Ureter (tissue), 1 donor: ENCODE measurements at places on chromosomes 12 and 14.

- no peak for DNase-seq
Observed at GRCh38 chr14:20986811-20987210, 3.0 kb upstream of the METTL17 start.

DNA sequence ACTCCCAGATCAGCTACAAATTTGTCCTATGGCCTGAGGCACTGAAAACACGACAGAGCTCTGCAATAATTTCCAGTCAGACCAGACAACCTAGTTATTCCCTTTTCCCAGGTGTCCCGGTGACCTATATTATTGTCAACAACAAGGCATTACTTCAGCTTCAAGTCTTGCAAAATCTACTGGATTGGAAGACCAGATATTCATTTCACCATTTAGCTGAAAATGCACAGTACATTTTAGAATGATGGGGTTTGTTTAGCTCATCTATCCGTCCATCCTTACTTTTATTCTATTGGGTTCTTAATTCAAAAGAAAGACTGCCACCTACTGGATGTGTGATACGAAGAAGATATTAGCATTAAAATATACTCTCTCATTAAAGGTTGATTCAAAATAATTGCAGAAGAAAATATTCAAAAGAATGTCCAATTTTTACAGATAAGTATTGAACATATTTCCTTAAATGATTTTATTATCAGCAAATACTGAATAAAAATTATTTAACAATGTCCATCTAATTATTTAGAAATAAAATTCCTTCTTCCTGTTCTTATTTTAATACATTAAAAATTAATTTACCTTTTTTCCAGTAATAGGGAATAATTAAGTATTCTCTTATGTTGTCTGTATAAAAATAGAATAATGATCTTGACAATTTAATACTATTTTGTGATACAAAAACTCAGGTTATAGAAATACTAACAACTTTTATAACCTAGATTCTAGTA, 244.9 kb upstream of the LRIG3 start:
- DNase-seq = no peak

DNA sequence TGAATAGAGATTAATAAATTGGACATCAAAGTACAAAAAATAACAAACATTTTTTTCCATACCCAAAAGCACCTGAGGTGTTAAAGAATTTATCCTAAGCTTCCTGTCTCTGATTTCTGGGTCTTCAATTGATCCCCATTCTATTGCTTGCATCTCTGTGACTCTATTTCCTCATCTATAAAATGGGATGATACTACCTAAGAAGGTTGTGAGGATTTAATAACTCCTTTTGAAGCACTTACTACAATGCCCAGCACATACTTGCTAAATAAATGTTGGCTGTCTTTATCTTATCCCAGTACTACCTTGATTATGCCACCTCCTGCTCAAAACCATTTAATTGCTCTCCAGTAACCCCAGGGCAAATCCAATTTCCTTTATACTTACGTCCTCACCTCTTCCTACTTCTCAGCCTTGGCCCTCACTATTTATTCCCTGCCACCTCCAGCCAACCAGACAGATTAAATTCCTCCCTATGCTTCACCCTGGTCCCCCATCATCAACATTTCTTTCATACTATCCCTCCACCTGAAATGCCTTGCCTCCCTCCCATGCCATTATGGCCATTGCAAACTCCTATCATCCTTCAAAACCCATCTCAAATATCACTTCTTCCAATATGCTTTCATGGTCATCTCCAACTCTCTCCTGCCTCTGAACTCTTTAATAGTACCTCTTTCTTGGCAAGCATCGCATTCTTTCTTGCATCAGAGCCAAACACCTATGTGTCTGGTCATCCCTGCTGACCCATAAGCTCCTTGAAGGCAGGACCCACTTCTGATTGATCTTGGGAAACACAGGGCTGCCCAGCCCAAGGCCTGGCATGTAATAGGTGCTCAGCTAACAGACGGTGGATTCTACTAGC, 7.9 kb upstream of the ASIC1 start:
- DNase-seq = no peak

DNA sequence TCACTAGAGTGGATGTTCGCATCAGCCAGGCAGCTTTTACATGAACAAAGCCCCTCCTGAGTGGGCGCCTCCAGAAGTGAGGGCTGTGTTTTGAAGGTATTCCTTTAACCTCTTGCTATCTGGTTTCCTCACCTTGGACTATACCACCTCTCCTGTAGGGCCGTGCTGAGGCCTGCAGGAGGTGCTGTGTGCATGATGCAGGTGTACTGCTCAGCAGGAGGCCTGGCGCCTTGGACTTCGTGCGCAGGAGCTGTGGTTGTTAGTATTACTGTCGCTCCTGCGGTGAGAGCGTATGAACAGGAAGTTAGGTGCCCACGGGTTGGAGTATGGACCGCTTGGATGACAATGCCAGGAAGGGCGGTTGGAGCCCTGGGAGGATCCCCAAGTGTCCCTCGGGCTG, 130.7 kb downstream of the TSPAN9 start:
- no peak for DNase-seq

GRCh38 chr12:51460519-51460918, 35.9 kb downstream of the SLC4A8 start:
- no peak for DNase-seq

GRCh38 chr14:67538501-67538900, 5.4 kb downstream of the PLEKHH1 start:
- no peak for DNase-seq

DNA sequence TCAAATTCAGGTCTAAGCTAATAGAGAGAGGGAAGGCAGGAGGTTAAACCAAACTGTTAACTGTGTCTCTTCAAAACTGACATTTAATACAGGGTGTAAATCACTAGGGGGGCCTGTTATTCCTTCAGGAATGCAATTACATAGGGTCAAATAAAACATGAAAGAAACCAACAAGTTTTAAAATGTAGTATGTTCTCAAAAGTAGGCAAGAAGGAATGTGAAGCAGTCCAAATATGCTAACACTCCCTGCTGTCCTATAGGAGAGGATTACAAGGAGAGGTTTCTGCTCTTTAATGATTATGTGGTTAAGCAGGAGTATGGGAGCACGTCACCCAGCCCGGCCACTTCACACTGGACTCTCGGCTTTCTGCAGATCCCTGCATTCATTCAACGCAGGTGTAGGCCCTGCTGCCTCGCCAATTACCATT, 42.5 kb upstream of the BMP4 start:
- DNase-seq = no peak

GRCh38 chr12:14756334-14757143, 46.7 kb downstream of the WBP11 start:
- DNase-seq = no peak

DNA sequence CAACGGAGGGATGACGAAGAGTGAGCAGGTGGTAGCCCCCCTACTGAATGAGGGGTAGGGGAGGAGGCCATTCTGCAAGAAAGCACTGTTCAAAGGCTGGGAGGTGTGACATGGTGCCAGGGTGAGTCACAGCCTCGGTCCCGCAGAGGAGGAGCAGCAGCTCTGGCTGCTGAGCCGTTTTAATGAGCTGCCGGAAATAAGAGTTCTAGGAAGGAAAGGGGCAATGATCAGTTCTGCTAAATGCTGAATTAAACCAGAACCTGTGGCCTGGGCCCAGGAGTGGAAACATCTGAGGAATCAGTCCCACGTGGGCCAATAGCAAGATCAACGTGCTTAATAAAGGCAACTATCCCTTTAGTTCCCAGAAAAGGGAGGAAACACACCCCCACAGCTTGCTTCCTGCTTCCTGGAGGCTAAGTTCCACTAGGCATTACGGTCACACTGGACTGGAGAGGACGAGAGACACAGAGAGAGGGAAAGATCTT, 3.6 kb downstream of the ABCD4 start:
- DNase-seq = no peak

GRCh38 chr14:57845316-57845715, 20.6 kb downstream of the SLC35F4 start:
- no peak for DNase-seq

DNA sequence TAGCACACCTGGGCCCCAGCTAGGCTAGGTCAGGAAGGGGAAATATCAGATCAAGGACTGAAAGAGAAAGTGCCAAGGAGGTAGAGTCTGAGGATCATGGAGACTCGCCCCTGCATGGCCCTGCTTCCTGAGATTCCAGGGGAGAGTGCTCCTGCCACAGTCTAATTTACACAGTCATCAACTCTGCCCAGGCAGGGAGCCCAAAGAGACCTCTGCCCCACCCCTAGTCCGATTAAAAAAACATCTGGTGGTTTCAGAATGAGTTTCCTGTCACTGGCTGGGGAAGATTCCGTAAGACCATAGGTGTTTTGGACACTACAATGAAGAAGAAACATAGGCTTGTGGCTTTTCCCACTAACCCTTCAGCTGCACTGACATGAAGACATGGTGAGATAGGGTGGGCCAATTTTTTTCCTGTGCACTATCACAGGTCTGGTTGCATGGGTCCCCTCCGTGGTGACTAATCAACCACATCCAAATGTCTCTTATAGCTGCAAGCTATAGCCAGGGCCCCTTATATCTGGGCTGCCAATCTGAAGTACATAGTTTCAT, 31.5 kb upstream of the GZMB start:
- DNase-seq = no peak

DNA sequence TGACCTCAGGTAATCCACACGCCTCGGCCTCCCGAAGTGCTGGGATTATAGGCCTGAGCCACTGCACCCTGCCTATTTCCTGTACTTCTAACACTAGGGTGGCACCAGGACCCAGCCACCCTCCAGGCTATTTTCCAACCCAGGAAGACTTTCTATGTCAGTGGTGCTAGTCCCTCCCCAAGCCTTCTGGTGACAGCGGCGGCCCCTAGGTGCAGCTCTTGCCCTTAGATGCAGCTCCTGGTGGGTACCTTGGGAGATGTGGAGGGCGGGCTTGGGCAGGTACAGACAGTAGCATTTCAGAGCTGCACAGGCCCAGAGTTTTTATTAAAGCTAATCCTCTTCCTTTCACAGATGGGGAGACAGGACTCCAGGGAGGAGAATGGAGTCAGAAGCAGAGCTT, 62.8 kb downstream of the SRRM4 start:
- DNase-seq = no peak

DNA sequence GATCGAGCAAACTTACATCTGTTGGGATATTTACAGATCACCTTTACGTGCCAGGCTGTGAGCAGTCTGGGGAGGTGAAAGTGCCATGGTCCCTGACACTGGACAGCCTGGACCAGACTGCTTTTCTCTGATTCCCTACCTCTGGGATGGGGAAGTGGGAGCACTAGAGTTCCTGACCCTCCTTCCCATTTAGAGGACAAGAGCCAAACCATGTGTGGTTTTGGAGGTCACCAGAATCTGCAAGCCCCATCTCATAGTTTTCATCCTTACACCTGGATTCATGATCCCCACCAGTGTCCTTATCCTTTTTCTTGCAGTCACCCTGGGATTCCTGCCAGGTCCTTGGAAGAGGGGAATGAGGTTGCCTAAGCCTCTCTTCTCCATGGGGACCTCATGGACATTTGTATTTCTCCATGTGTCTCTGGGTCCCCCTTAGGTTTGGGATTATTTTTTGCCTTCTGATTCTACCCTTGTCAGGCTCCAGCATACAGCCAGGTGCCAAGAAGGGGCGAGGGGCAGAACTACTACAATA, 1.5 kb upstream of the WNT10B start:
- DNase-seq = no peak

GRCh38 chr14:52220924-52221811, 46.3 kb upstream of the PTGDR start:
- no peak for DNase-seq

- DNase-seq = no peak
Observed at GRCh38 chr12:49283541-49284429, 11.2 kb upstream of the PRPH start.

- DNase-seq = no peak
Observed at GRCh38 chr12:21690704-21691368, 33.2 kb upstream of the LDHB start.

- DNase-seq = no peak
Observed at GRCh38 chr14:21258889-21259787, 10.1 kb downstream of the HNRNPC start.

GRCh38 chr14:69543341-69544115, 31.1 kb downstream of the CCDC177 start:
- DNase-seq = peak; percentile 51

GRCh38 chr12:1523558-1524050, 70.8 kb downstream of the FBXL14 start:
- DNase-seq = no peak
